ENCODE measurements at places on chromosomes 1 and 21.

DNA sequence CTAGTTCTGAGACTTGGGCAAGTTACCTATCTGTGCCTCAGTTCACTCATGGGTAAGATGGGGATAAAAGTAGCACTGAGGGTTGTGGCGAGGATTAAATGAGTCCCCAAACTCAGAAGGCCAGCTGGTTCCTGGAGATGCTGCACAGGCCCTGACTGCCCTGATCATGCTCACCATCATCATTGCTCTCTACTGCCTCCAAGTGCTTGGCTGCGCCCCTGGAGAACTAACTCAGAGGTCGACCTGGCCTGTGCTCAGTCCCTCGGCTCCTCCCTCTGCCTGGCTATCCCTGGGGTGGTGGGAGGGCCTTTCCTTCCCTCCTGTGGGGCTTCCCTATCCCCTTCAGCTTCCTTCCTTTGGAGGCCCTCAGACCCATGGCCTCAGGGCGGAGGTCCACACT lies 5.6 kb downstream of the SLC5A9 start:
- DNase-seq: no peak

GRCh38 chr1:116777831-116778830 lies 23.9 kb downstream of the CD2 start:
- DNase-seq: no peak

DNA sequence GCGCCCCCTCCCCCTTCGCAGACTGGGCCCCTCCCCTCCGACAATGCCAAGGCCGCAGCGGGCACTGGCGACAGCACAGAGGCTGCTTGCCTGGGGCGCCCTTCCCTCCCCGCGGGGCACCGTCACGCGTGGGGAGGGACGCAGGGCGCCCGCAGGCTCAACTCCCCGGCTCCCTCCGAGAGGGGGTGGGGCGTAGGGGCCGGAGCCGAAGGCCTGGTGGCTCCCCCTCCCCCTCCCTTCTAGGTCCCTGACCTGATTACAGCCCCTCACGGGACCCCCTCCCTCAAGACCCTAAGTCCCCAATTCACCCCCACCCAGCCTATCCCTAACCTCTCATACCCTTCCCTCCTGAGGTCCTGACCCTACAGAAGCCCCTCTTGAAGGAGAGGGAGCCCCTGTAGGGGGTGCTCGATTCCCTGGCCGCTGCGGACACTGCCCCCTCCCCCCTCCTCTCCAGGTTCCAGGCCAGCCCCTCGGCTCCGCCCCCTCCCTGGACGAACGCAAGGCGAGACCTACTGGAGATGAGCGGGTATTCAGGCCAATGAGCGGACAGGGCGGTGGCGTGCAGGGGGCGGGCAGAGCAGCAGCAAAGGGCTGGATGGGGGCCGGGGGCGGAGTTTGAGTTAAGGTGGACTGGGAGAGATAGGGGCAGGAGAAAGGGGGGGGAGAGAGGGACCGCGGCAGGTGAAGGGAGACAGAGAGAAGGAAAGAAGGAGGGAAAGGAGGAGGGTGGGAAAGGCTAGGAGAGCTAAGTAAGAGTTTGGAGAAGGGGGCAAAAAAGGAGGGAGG lies 733 bp upstream of the ZBTB7B start:
- DNase-seq: peak; percentile 99

DNA sequence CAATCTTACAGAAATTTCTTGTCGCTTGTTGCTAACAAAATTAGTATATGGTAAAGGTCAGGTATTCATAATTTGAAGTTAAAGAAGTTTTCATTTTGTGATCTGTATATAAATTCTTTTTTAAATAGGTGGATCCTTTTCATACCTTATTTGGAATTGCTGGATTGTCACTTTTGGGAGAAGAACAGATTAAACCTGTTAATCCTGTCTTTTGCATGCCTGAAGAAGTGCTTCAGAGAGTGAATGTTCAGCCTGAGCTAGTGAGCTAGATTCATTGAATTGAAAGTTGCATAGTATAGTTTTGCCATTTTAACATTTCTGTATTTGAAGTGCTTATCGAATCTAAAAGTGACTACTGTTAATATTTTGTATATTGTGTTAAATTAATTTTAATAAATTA lies 2.3 kb upstream of the MSH4 start:
- no peak for DNase-seq

DNA sequence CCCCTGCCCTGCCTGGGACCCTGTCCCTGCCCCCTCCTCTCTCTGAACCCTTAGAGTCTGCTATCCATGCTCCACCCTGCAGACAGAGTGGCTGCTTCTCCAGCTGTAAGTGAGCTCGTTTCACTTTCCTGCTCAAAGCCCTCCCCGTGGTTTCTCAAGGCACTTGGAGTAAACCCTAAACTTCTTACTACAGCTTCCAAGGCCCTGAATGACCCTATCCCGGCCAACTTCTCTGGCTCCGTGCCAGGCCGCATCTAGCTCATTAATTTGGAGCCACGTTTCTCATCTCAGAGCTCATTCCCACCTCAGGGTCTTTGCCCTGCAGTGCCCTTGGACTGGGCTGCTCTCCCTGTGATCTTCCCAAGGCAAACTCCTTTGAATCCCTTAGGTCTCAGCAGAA lies 235.1 kb upstream of the RUNX1 start:
- DNase-seq: no peak

- DNase-seq: no peak
Measured at GRCh38 chr1:154557248-154557938, 1.1 kb downstream of the UBE2Q1 start.

DNA sequence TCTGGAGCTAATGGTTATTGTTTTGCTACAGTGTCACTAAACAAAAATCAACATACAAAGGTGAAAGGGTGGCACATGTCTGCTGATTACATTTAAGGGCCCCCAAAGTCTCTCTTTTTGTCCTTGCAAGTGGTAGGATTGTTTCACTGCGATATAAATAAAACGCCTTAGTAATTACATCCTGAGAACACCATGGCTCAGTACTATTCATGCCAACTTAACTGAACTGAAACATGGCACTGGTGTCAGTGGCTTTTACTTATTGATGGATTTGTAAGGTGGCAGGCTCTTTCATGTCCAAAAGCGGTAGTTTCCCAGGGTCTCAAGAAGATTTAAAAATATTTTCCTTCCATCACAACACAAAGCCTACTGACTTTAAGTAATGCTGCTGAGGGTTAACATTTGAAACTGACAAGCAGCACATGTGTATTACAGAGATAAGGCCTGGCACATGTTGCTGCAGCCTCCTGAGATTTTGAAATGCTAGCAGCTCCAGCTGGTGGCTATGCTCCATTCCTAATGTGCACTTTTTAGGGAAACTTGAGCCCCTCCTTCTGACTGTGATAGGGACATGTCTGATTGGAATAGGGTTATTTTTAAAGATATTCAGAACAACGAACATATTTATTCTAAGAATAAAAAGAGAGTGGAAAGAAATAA lies 86.8 kb downstream of the ATP1B1 start:
- DNase-seq: no peak

DNA sequence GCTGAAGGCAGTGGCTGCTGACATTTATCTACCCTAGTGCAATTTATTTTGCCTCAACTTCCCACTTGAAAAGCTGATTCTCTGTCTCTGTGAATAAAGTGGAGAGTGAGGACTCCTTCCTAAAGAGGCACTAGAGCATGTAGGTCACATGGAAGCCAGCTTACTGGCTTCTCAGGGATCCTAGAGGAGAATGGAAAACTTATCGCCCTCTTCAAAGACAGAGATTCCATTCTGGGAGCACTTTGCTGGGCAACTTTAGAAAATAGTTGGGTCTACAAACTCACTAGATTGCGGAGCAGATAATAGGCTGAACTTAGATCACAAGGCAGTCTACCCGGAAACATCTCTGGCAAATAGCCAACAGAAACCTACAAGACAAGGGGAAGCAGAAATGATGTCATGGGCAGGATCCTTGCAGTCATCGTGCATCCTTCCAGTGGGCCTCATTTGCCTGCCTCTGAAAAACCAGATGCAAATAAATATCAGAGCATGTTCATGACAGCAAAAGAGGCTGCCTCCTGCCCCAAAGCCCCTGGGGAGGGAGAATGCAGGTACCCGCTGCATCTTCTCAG lies 104.8 kb upstream of the BARHL2 start:
- DNase-seq: no peak

DNA sequence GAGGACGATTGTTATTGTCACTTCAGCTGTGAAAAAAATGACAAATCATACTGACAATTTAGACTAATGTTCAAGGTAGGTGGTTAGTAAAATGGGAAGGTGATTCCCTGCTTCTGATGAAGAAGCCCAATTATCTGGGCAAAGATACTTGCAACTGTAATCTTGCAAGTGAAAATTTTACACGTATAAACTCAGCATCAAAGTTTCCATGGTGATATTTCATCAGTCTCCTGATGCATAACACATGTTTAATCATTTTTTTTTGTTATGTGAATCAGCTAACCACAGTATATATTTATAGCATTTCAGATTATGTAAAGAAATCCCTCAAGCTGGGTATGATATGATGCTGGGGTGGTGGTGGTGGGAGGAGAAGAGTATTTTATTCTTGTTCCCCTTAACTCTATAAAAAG lies 16.4 kb upstream of the KCNK1 start:
- no peak for DNase-seq

DNA sequence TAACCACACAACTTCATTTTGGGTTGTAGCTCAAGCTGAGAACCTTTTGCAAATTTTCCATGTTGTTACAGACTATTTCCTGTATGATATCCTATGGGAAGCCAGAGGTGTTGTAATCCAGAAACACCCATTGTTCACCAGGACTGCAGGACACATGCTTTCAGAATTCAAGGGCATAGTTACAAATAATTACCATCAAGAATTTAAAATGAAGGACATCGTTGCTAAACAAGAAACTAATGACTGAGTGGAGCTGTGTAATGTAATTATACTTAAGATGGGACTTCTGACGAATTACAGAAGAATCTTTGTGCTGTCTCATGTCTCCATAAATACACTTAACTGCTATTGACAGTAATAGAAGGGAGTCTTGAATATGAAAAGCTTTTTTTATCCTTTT lies 47.6 kb upstream of the HOOK1 start:
- DNase-seq: no peak

DNA sequence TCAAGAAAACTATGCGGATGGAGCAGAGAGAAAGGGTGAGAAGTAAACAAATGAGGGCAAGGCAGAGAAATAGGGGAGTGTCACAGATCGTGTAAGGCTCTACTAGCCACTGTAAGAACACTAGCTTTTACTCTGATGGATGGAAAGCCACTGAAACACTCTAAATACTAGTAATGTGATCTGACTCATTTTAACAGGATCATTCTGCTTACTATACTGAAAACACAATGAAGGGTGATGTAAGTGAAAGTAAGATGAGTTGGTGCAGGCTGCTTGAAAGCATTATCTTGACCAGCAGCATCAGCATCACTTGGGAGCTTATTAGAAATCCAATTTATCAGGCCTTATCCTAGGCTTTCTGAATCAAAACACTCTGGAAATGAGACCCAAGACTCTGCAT lies 32.7 kb downstream of the TUT4 start:
- DNase-seq: no peak

DNA sequence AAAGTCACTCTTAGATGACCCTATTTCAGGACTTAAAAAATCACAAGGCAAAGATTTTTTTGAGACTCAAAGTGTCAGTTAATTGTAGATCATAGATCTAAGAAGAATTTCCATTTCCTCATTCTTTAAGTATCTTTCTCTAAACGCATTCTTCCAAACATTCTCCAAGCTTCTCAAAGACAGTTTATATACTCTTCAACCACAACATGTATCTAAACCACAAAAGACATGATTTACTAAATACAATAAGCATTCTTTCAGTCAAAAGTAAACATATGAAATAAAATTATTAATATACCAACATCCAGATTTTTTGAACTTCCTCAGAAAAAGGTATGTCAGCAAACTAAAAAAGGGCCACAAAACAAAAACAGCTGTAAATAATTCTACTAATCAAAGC lies 24.4 kb downstream of the RC3H1 start:
- DNase-seq: no peak

DNA sequence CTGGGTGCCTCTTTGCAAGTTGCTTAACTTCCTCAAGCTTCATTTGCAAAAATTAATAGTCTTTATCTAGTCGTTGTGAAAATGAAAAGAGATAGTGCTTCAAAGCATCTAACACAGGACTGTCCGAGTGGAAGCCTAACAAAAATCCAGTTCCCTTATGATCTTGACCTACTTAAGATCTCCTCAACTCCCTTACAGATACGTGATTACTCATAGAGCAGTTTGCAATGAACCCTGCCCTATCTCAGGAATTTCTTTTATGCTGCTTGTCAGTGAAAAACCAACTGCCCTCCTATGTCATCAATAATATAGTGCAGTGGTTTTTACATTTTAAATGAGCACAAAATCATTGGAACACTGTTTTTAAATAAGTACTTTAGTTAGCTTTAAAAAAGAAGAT lies 314.3 kb downstream of the BACH1 start:
- DNase-seq: no peak

- DNase-seq: no peak
Measured at GRCh38 chr1:193927550-193927949, 741.1 kb upstream of the B3GALT2 start.

GRCh38 chr1:59699227-59699847 lies 115.4 kb upstream of the HOOK1 start:
- no peak for DNase-seq

DNA sequence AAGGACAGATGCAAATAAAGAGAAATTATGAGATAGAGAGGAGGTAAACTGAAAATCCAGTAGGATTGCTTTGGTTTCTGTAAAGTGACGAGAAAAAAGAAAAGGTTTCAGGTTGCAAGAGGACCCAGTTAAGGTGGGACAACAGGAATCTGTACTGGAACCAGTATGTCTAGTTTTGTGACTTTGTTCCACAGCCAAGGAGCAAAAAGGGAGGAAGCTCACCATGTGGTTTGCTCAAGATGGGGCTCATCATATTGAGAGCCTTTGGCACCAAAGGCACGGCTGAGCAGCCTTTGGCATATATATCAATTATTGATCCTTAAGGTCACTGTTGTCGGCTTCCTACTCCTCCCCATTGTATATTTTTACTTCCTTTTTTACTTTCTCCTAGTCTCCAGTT lies 1.8 kb upstream of the ZDHHC18 start:
- DNase-seq: no peak

- DNase-seq: no peak
Measured at GRCh38 chr1:40939320-40940059, 40.0 kb upstream of the CTPS1 start.

GRCh38 chr1:21613072-21613867 lies 55.9 kb downstream of the RAP1GAP start:
- no peak for DNase-seq

GRCh38 chr1:52632732-52633290 lies at the start of gene SHISAL2A:
Gene SHISAL2A (plus strand): TSS chr1:52633168. CDS start chr1:52633494, 326 bp downstream.
- no peak for DNase-seq

GRCh38 chr21:46557469-46557868 lies 47.4 kb downstream of the S100B start:
- no peak for DNase-seq

DNA sequence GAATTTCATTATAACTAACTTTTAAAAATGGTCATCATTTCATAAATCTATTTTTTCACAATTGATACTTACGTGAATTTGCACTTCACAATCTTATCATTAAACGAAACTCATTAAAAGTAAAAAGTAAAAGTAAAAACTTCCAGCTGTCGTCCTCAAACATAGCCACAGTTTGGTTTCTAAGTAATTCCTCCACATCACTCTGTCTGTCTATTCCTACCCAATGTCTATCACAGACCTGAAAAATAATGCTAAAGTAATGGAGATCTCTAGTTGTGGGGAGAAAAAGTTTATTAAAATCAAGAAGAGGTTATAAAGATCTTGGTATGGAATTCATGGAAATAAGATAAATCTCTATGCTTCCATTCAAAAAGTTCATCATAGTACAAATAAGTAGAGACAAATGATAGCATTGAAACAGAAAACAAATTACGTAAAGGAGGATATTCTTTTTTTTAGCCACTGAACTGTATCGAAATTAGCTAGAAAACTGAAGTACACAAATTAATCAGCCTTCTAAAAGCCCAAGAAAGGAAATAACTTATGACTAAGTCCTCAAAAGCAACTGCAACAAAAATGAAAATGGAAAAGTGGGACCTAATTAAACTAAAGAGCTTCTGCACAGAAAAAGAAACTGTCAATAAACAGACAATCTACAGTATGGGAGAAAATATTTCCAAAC lies 148.6 kb downstream of the TIAM1 start:
- no peak for DNase-seq
